ENCODE measurements at places on chromosomes 12 and 14.
A peak's percentile ranks its signal among the peaks of the same experiment; 100 is the strongest.

DNA sequence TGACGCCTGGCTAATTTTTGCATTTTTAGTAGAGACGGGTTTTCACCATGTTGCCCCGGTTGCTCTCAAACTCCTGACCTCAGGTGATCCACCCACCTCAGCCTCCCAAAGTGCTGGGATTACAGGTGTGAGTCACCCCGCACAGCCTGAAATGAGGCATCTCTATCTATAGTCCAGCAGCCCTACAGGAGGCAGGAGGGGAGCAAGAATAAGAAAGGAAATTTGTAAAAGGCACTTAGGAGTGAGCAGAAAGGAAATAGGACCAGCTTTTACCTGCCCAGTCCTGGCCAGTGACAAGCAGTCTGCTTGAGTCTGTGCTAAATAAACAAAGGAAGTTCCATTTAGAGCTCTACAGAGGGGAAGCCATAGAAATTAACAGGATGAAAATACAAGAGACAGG, 15.0 kb upstream of the PSMA6 start:
- DNase-seq = no peak

DNA sequence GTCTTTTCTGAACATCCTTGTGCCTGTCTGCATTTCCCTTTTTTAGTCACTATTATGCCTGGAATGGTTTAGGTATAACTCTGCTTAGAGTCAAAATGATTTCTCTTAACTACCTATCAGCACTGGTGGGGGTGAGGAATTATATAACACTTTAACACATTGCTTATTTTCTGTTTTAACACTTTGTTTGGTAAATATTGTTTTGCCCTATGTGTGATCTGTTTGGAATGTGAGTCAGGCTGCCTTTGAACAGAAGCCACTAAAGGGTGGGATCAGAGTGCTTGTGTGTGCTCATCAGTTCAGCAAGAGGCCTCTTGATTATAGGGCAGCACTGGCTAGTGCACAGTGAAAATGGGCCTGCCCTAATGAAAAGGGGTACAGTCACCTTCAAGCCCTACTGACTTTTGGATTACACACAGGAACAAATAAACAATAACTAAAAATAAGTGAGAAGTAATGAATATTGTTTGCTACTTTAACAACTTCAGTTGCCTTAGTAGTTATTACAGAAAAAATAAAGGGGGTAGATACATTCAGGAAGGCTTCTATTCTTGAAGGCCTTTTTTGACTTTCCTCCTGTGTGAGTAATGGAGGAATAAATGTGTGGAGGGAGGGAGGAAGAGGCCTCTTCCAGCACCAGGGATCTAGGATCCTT, 23.2 kb downstream of the NGDN start:
- no peak for DNase-seq

- no peak for DNase-seq
These were observed 74.9 kb downstream of the DPF3 start for GRCh38 chr14:72818998-72819397.

DNA sequence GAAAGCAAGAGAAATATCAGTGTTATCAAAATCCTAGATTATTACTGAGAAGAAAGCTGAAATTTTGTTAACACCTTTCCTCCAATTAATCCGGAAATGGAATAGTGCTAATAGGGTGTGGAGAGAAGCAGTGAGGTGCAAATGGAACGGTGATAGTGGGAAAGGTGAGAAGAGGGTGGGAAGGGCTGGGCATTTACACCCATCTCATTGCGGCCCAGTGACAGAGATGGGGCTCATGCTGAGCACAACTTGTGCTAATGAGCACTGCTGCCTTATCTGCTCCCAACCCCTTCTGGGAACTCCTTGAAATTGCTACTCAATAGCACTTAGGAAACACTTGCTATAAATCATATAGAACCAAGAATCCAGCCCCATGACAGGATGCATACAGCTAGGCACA, 94.4 kb downstream of the PTPRR start:
- no peak for DNase-seq

- no peak for DNase-seq
These were observed 61.7 kb upstream of the RFLNA start for GRCh38 chr12:124233041-124233796.

GRCh38 chr14:96564389-96564788, 62.2 kb downstream of the PAPOLA start:
- DNase-seq = no peak

DNA sequence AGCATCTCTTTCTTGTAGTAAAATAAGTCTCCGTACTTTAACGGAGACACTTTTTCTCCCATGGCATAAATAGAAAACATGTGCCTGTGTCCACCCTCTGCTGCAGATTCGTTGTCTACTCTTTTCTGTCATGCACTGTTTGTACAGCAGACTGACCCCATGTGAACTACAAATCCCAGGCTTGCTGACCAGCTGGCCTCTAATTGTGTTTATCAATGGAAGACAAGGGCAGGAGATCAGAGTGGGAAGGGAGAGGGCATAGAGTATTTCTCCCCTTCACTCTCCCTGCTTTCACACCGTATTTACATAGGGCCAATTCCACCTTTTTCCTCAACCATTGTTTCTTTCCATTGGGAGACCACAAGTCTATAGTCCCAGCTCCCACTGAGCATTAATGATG, 31.0 kb upstream of the TMTC2 start:
- DNase-seq = no peak

GRCh38 chr12:98228683-98229539, 286.5 kb upstream of the TMPO start:
- no peak for DNase-seq

GRCh38 chr14:91368776-91369416, 48.7 kb downstream of the CCDC88C start:
- DNase-seq = no peak

GRCh38 chr14:99168330-99168729, 103.7 kb downstream of the BCL11B start:
- DNase-seq = no peak

GRCh38 chr14:72333357-72333756, 401.1 kb downstream of the RGS6 start:
- no peak for DNase-seq

DNA sequence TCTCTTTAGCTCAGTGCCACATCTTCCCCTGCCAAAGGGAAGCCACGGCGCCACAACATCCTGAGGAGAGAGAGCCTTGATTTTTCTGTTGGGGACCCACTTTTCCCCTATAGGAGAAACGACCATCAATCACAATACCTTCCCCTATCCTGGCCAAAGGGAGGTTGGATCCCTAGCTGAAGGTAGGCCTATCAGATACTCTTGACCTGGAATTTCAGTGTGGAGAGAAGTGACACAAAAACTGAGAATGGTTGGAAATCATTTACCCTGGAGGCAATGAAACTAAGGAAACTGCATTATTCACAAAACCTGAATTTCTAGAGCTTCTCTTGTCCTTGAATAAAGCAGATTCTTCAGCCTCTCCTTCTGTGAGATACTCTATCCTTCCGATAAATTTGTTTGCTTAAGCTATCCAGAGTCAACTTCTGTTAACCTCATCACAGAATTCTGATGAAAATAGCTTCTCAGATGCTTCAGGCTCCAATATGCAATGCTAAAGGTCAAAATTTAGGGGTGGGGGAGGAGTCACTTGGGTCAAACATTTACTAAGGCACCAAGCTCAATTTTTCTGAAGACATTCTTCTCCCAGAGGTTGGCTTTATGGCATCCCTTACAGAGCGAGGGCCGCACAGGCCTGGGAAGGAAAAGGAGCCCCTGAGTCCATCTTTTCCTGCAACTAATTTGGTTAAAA, 27.0 kb upstream of the DUSP6 start:
- DNase-seq = no peak

DNA sequence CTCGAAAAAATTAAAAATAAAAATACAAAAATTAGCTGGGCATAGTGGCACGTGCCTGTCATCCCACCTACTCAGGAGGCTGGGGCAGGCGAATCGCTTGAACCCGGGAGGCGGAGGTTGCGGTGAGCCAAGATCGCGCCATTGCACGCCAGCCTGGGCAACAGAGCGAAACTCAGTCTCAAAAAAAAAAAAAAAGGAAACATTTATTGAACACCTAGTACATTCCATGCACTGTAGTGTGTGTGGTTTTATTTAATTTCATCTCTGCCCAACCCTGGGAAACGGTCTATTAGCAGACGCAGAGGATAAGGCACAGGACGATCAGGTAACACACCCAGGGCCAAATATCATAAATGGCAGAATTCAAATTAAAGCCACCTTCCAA, 35.8 kb upstream of the SINHCAF start:
- DNase-seq = no peak

DNA sequence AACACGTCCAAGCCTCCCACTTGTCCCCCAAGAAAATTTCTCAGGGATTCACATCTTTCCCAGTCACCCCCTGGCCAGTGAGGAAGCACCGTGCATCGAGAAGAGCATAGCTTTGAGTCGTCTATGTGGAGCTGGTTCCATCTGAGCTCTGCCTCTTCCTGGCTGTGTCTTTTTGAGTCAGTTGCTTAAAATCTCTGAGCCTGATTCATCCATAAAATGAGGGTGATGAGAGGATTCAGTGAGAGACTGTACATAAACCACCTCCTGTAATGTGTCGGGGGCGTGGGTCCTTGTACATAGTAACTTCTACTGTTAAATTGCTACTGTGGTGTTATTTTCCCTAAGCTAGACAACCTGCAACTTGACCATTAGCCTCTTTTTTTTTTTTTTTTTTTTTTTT, 13.8 kb downstream of the CD9 start:
- no peak for DNase-seq

GRCh38 chr12:106387848-106388377, 30.4 kb downstream of the POLR3B start:
- DNase-seq = no peak

- DNase-seq = no peak
These were observed 337.5 kb upstream of the PDE3A start for GRCh38 chr12:20030826-20031225.

- no peak for DNase-seq
These were observed 22.8 kb downstream of the COX8C start for GRCh38 chr14:93369713-93370266.

GRCh38 chr12:56080556-56081138, 682 bp downstream of the ERBB3 start:
- DNase-seq = no peak

DNA sequence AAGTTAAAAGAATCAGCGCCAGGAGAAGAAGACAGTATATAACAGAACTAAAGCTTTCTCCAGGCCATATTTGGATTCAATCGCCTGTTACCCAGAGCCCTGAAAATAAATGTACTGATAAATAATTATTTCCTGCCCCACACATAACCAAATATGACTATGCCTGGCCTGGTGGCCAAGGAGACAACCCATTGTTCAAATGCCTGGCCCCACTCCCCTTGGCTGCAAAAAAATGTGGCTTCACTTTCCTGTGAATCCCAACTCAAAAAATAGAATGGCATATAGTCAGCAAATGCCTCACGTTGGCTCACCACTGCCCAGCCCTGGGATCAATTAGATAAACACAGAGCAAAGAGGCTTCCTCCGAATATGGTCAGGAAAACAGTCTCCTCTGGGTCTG, 472.1 kb downstream of the BCL11B start:
- DNase-seq = no peak

DNA sequence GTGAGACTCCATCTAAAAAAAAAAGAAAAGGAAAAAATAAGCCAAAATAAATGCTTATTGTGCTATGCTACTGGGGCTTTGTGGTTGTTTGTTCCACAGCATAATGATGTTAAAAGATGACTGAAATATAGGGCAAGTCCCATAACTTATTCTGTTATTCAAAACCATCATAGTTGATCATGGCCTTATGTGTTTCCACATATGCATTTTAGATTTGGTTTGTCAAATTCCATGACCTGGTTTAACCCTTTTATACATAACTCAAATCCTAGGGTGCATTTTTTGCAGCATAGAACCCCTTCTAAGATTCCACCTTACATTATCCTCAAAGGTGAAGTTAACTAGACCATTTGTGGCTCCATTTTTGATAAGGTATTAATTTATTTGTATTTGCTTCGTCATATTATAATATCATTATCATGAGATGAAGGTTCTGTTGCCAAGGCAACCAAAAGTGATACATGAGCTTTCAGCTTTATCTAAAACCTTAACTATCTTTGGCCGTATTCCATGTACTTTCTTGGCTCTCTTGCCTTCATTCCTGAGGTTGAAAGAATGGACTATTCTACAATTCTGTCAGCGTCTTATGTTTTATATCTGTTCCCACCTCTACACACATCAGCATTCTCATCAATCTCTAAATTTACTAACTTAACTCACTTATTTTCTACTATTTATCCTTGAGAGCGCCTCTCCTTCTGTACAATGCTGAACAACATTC, 138.7 kb upstream of the DYRK2 start:
- no peak for DNase-seq

GRCh38 chr12:7642876-7643309, 22.8 kb downstream of the APOBEC1 start:
- DNase-seq = peak; percentile 7

GRCh38 chr14:20781803-20782202, 735 bp downstream of the RNASE6 start:
- DNase-seq = no peak

DNA sequence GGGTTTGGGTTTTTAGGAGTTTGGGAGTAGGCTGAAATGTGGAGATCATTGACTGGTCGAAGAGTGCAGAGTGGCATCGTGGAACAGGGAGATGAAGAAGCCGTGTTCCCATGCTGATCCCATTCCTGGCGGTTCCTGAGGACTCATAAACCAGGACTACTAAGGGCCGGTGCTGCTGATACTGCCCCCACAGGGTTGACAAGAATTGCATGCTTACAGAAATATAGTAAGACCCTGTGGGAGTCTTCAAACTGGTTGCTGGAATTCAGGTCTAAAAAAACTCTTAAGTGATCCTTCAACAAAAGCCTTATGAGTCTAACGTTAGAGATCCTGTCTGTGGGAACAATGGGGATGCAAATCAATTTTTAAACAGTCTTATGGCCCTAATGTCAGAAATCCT, 64.0 kb upstream of the ARHGAP5 start:
- no peak for DNase-seq

DNA sequence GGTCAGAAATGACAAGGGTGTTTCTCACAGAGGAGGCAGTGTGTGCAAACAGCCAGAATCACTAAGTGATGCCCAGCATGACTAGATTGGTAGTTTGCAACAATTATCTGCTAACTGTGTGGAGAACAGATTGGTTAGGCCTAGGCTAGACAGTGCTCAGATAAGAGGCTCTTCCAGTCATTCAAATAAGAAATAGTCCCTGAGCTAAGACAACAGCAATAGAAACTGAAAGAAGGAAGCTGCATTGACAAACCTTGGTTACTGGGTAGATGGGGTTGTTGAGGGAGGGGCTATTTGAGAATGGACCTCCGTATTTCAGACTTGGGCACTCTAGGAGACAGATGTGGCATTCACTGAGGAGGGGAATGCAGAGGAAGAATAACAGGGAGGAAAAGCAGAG, 255.0 kb upstream of the NPAS3 start:
- no peak for DNase-seq

GRCh38 chr14:69298131-69299071, 38.4 kb downstream of the GALNT16 start:
- no peak for DNase-seq

DNA sequence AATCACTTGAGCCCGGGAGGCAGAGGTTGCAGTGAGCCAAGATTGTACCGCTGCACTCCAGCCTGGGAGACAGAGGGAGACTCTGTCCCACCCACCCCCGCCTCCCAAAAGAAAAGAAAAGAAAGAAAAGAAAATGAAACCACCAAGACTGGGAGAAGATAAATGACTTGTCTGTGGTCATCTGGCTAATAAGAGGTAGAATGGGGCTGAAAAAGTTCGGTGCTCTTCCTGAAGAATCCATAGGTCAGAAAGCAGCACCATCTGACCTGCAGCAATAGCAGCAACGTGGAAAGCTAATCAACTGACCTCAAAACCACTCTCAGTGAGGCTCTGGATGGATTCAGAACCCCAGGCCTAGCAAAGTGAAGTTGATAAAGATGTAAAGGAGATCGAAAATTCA, 25.2 kb downstream of the SSH1 start:
- DNase-seq = no peak

- DNase-seq = no peak
These were observed 139.5 kb downstream of the CHST11 start for GRCh38 chr12:104596134-104596799.
